ENCODE measurements at places on chromosomes 3 and 15.

GRCh38 chr3:23760325-23760724 is 45.4 kb upstream of the UBE2E1 start:
- no peak for DNase-seq

- DNase-seq, result no peak
These were observed 71.6 kb downstream of the CHD2 start for GRCh38 chr15:92971713-92972112.

- DNase-seq, result no peak
These were observed 170.7 kb downstream of the DIPK2A start for GRCh38 chr3:144142151-144142840.

DNA sequence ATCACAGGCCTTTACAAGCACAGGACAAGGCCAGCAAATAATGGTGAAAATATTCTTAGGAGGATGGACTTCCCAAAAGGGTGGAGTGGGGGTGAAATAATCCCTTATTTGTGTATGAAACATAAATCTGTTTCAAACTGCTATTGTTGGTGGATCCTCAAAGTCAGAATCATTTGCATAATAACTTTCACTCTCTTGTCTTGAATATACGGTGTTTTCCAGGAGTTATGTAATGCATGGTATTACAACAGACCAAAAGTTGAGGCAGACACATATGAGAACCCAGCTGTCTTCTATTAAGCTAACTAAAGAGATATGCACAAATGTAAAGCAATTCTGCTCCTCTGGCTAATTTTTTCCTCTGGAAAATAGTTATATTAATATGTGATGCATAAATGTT is 57.7 kb downstream of the PRTG start:
- DNase-seq, result no peak

GRCh38 chr3:63967675-63968611 is 55.4 kb downstream of the PSMD6 start:
- no peak for DNase-seq

GRCh38 chr3:181687190-181687589 is 24.5 kb upstream of the SOX2 start:
- DNase-seq, result no peak

DNA sequence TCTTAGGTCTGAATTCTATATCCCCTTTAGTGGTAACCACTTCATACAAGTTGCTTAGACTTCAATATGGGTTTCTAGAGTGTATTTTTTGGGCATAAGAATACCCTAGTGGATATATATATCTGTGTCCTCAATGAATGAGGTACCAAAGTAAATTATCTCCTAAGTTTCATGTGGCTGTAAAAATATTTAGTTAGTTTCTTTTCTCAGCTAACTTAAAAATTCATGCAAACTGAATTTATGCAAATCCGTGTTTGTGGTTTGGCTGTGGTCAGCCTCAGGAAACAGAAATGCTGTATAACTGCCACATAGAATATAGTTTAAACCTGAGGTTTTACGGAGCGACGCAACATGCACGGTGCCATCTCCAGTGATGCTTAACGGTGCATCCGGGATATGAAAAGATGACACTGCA is 80.3 kb downstream of the PEX5L start:
- no peak for DNase-seq

DNA sequence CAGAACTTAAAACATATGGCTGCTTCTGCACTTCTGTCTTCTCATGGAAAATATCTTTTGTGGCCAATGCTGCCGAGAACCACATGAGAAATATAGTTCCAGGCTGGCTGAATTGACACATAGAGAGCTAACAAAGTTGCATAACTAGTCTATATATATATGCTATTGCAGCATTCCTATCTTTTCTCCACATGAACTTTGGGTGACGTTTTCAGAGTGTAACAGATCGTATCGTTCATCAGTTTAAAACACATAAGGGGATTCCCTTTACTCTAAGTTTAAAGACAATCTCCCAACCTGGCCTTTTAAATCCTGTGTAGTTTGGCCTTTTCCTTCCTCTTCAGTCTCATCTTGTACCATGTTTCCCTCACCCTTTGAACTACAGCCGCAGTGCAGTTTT is 394.2 kb upstream of the CBLB start:
- DNase-seq, result no peak

- DNase-seq, result no peak
These were observed 53.4 kb downstream of the DCBLD2 start for GRCh38 chr3:98848108-98848507.

GRCh38 chr15:29784413-29784812 is 37.9 kb downstream of the TJP1 start:
- no peak for DNase-seq

GRCh38 chr15:76843269-76843668 is 61.9 kb downstream of the SCAPER start:
- DNase-seq, result no peak

DNA sequence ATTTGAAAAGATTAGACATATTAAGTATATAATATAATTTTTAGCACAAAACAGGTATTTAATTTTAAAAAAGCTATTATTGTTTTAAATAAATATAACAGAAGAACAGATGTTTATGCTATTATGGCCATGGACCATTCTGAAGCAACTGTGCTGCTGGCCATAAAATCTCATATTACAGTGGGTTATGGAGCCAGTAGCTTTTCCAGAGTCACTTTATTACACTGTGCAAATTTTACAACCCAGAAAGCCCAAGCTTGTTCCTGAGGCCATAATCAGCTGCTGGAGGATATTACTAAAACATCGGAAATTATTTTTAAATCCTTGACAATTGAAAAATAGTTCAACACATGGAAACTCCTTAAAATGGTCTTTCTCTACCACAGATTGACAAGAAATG is 557.3 kb upstream of the KCNMB2 start:
- DNase-seq, result no peak

DNA sequence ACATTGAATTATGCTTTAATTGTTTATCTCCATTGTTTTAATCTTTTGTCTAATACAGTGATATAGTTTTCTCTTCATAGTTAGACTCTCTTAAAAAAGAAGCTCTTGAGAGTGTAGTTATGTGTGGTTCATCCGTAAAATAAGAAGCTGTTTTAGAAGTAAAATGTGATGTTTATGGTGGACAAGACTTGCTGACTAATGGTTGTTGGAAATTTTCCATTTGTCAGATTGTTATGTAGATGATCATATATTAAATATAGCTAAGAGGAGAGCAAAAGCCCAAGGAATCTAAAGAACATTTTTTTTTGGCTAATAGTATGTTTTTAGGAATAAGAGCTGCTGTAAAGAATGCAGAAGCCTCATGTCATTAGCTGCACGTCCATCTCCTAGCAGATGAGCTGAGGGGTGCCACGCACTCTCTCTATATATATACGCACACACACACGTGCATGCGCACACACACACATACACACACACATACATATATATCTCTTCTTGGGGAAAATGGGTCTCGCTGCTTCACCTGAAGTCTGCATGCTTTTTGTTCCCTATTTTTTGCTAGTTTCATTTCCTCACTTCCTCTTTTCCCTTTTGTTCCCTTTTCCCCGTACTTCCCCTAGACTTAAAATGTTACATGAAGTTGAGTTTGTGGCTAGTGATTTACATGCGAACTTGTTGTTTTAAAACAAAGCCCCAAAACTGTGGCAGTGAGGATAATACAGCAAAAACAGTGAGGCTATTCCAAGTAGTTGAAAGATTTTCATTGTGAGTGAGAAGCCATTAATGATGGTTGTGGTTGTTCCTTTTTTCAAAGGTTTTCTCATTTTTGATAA is 107.8 kb downstream of the MBNL1 start:
- DNase-seq, result no peak

DNA sequence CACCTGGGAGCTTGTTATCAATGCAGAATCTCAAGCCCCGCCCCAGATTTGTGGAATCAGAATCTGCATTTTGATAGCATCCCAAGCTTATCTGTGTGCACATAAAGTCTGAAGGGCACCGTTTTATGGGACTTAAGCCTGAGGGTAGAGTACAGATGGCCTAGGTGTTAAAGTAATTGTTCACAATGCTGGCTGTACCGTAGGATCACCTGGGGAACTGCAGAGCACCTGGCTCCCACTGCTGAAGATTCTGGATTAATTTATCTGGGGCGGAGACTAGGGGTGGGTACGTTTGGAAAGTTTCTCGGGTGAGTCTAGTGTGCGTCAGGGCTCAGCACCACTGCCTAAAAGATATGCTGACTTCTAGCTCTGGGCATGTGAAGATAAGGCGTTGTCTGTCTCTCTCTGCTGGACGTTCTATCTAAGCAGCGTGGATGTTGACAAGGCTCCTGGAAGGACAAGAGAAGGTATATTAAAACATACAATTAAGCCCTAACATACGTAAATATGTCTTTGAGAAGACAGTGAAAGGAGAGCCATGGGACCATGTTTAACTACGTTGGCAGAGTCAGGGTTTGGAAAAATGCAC is 63.2 kb upstream of the RASGRP1 start:
- no peak for DNase-seq

DNA sequence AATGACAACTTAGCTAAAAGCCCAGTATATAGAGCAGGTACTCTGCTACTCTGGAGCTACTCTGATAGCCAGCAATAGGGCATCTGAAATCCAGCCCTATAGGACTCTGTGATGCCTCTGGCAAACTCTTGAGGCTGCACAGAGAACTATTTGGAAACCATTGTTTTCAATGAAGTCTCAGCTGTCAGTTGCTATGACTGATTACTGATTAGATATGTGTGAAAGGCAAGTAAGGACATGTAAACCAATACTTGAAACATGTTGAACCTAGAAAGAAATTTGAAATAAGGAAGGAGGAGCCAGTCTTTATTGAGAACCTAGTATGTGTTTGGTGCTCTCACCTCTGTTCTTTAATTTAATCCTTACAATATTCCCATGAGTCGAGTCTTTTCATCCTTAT is 40.2 kb upstream of the CRTC3 start:
- DNase-seq, result no peak

DNA sequence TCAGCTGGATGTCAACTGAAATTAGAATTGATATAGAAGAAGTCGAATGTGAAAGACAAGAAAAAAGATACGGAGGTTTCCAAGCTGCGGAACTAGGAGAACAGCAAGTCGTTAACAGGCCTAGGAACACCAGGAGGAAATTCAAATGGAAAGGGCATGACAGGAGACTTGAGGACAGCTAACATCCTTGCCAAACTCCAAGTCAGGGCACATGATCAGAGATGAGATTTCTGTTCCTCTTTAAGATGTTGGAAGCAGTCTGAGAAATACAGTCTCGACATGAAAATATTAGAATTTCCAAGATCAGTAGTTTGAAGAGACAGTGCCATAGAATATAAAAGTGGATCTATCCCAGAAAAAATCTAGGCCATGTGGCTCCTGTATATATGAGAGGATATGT is 5.0 kb downstream of the MYO5A start:
- no peak for DNase-seq

DNA sequence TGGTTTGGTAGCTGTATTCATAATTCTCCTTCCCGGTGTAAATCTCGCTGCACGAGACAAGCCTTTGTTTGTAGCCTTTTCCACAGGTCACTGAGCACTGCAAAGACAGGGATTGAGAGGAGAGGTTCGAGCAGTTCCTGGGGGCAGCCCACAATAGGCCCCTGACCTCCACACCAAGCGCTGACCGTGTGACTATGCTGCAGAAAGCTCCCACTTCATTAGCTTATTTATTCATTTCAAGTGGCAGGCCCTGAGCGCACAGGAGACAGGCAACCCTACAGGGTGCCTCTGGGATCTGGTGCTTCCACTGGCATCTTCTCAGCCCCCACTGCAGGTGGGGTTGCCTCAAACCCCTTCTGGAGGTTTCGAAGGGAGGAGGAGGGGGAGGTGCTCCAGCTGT is 140.9 kb downstream of the ADAMTS9 start:
- no peak for DNase-seq

DNA sequence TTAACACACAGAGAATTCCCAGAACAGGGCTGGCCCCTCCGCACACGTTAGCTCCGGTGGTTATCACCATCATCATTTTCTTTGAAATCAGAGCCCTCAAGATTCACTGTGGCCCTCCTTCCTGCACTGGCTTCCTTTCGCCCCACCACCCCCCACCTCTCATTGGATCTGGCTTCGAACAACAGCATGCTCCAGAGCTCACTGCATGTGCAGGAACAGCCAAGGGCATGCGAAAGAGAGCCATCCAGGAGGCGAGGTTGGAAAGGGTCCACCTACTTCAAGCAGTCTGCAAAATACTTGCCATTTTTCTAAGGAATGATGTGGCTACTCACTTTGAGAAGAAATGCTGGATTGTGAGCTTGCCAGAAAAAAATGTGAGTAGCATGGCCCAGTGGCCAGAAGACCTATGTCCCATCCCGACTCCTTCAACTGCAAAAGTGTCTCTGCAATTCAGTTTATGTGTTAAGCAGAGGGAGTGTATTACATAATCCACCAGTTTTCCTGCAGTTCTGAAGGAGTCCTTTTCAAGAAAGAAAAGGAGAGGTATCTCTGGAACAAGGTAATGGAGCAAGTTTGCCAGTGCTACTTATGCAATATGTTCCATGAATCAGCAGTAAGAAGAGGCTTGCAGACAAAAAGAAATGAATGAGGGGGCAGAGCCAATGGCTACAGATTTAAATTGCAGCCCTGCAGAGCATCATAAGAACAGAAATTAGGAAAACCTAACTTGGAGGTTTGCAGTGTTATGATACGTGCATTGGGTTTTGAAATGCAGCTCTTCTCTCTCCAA is 92.8 kb downstream of the OCA2 start:
- DNase-seq, result no peak

DNA sequence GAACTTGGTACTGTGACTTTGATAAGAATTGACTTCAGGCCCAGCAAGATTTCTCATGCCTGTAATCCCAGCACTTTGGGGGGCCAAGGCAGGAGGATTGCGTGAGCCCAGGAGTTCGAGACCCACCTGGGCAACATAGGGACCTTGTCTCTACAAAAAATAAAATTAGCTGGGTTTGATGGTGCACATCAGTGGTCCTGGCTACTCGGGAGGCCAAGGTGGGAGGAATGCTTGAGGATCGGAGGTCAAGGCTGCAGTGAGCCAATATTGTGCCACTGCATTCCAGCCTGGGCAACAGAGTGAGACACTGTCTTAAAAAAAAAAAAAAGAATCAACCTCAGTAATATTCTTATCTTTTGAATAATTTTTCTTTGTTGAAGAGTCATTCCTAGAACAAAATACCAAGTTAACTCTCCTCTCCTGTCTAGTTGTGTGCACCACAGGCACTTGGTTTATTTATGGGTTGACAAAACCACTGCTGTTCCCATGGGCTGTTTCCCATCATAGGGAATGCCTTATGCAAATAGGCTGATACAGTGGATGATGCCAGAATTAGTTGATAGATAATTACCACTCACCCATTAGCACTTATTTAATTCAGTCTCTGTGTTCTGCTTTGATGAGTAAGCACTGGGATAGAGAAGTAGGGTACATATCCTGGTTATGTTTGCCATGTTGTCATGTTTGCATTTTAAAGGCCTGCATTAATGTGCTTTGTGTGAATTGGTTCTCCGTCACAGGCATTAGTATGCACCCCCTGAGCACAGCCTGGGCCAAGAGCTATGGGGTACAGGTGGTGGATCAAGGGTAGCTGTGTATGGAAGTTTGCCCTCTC is 32.9 kb downstream of the TRAK1 start:
- no peak for DNase-seq

Data from NCI-H1930 (cell line).